ENCODE measurements at places on chromosomes 4 and X. TPM values are rescaled to one million over a fixed set of nuclear protein-coding genes. Genes with fewer than 3 reads are reported as not detected.
A peak's percentile ranks its signal among the peaks of the same experiment; 100 is the strongest.

DNA sequence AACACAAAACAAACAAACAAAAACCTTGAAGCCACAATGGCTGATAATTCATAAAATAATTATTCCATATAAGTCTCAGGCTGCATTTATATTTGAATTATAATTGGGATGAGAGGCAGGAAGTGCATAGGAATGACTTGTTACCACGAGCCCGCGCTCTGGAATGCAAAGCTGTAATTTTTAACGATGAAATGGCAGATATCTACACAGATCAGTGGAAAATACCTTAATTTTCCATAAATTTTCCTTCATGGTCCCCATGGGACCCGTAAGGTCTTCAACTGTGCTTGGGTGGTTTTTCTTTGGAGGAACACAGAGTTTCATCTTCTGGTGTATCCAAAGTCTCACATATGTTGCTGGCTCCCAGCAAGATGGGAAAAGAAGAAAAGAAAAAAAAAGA lies 226.8 kb downstream of the SHOX start:
- peaks cover 8% of the 10 kb centered on the region for H3K4me1 ChIP-seq
- peaks cover 6% of the 10 kb centered on the region for H3K27me3 ChIP-seq
- H3K27ac ChIP-seq: peak overlapping the region; percentile 30
- H3K4me3 ChIP-seq: no peak overlapping the region

GRCh38 chr4:31411565-31411964 lies 691.4 kb downstream of the PCDH7 start:
- no peak overlapping the region for H3K4me3 ChIP-seq
- DNase-seq: no peak
- H3K27me3 ChIP-seq: no peaks in the 10 kb centered on the region
- no peak overlapping the region for H3K27ac ChIP-seq
- H3K4me1 ChIP-seq: peaks cover 5% of the 10 kb centered on the region

GRCh38 chrX:10087391-10087790 lies 69.4 kb upstream of the CLCN4 start:
- H3K4me1 ChIP-seq: peaks cover 10% of the 10 kb centered on the region
- no peaks in the 10 kb centered on the region for H3K27me3 ChIP-seq
- no peak overlapping the region for H3K27ac ChIP-seq
- DNase-seq: no peak
- H3K36me3 ChIP-seq: peaks cover 15% of the 10 kb centered on the region

DNA sequence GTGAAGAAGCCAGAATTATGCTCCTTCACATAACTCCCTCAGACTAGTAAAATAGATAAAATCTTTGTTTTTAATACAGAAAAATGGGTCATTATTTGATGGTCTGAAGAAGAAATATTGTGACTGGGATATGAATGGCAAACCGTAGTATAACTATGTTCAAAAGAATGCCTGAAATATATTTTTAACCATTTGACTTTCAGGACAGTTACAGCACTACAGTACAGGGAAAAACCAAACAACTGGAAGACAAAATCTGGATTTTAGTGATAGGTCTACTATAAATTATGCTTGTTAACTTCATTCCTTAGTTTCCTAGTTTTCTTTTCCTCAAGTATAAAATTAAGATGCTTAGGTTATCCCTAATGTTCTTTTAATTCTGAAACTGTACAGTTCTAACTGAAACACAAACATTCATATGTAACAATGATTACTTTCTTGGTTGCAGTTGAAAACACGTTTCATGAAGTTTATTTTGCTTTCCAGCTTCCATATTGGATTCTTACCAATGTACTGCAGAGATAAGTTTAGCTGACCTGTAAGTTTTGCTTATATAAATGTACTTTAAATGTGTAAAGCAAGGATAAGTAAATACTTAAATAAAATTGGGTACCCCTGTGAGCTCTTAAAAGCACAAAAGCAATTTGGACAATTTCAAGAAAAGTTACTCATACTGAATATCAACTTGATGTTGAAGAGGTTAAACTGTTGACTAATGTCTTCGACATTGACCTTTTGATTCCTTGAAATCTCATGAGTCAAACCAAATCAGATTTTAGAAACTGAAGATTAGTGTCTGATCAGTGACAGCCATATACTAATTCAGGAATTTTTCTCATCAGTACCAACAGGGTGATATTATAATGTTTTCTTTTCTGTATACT lies 895 bp downstream of the AFP start:
- H3K4me1 ChIP-seq: no peaks in the 10 kb centered on the region
- no peak for DNase-seq
- no peak overlapping the region for H3K27ac ChIP-seq

DNA sequence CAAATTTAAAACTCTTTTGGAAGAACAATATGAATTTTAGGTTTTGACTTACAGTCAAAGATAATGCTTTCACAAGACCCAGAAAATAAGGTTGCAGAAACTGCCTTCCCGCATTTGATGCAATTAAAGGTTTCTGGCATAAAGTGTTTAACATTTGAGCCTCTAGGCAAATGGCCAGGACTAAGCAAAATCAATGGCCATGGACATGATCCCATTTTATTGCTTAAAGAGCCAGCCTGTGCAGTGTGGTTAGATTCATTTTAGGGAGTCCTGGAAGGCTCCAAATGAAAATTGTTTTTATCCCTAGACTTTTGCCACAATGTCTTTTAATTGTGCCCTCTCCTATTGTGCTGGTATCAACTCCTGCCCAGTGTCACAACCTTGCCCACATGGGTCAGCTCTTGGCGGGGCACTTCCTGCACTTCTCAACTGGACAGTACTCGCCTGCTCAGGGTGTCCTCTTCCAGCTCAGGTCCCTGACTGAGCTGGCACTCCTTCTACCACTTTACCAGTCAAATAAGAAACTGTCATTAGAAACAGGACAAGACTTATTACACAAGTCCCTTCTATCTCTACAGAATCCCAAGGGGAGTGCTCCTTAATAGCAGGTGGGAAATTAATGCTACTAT lies 208.4 kb upstream of the NPY2R start:
- peaks cover 6% of the 10 kb centered on the region for H3K27me3 ChIP-seq
- H3K36me3 ChIP-seq: no peaks in the 10 kb centered on the region
- DNase-seq: no peak

Gene BMP3
- 0.07 TPM for total RNA-seq

Gene SRPX2
- total RNA-seq: 13.7 TPM

DNA sequence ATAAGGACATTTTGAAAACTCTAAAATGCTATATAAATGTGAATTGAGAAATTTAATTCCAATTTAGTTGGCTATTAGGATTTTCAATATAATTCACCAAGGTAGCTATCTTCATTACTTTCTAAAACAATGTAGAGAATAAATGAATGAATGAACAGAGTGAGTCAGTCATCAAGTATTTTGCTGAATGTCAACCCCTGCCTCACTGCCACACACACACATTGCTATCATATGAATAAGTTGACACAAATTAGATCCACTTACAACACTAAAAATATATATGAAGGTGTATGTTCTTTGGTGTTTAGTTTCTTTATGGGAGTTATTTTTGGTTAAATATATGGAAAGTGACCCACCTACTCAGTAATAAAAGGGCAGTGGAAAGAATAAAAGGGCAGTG lies 141.4 kb upstream of the SMIM10 start:
- no peak overlapping the region for H3K4me3 ChIP-seq
- no peaks in the 10 kb centered on the region for H3K27me3 ChIP-seq
- peaks cover 7% of the 10 kb centered on the region for H3K36me3 ChIP-seq
- H3K4me1 ChIP-seq: no peaks in the 10 kb centered on the region
- no peak overlapping the region for H3K27ac ChIP-seq

DNA sequence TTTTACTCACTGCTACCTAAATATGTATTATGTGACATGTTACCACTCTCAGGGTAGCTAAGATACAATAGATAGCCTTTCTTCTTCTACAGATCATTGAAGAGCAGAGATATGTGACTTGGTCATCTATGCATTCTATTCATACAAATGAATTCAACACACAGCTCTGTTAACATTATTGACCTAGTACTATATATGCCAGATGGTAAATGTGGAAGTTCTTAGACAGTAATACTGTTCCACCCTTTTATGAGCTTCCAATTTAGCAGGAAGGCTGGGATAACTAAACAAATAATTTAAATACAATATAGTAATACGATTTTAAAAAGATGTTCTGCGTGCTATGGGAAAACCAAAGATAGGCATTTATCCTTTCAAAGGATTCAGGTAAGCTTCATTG lies 76.0 kb downstream of the SYTL5 start:
- no peaks in the 10 kb centered on the region for H3K36me3 ChIP-seq
- no peaks in the 10 kb centered on the region for H3K27me3 ChIP-seq
- H3K27ac ChIP-seq: no peak overlapping the region
- no peak for DNase-seq
- peaks cover 11% of the 10 kb centered on the region for H3K4me1 ChIP-seq
- no peak overlapping the region for H3K4me3 ChIP-seq

GRCh38 chr4:42618023-42618422 lies 38.9 kb downstream of the ATP8A1 start:
- no peaks in the 10 kb centered on the region for H3K27me3 ChIP-seq
- no peaks in the 10 kb centered on the region for H3K36me3 ChIP-seq
- no peak overlapping the region for H3K27ac ChIP-seq
- DNase-seq: no peak
- no peaks in the 10 kb centered on the region for H3K4me1 ChIP-seq
- no peak overlapping the region for H3K4me3 ChIP-seq

DNA sequence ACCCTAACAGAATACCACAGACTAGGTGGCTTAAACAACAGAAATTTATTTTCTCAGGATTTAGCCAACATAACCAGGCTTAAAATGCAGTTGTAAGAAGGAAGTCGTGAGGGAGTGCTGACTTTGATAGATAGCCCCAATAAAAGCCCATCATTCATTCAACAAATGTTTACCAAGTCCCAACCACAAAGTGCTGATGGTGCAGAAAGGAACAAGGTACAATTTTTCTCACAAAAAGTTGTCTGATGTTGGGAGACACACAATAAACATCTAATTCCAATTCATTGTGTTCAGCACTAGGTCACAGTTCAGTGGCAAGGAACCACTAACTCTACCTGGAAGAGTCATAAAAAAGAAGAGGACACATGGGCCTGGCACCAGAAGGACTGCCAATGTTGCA lies 42.2 kb downstream of the AKAP4 start:
- no peak overlapping the region for H3K27ac ChIP-seq
- no peaks in the 10 kb centered on the region for H3K27me3 ChIP-seq
- peaks cover 4% of the 10 kb centered on the region for H3K4me1 ChIP-seq
- DNase-seq: no peak
- H3K36me3 ChIP-seq: no peaks in the 10 kb centered on the region

DNA sequence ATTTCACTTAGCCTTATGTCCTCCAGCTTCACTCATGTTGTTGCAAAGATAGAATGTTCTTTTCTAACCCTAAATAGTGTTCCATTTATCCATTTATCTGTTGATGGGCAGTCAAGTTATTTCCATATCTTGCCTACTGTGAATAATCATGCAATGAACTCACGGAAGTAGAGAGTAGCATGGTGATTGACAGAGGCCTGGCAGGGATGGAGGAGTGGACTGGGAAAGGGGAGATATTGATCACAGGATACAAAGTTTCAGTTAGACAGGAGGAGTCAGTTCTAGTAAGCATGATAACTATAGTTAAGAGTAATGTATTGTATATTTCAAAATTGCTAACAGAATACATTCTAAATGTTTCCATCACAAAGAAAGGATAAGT lies 10.3 kb upstream of the CLNK start:
- DNase-seq: no peak
- H3K4me3 ChIP-seq: no peak overlapping the region
- H3K36me3 ChIP-seq: no peaks in the 10 kb centered on the region
- H3K27ac ChIP-seq: no peak overlapping the region
- H3K27me3 ChIP-seq: no peaks in the 10 kb centered on the region

Gene BEX2
- total RNA-seq: 29.8 TPM

GRCh38 chrX:131746491-131746968 lies 202.7 kb downstream of the OR13H1 start:
- no peak for DNase-seq
- H3K36me3 ChIP-seq: peaks cover 52% of the 10 kb centered on the region
- H3K27ac ChIP-seq: no peak overlapping the region
- no peaks in the 10 kb centered on the region for H3K4me1 ChIP-seq
- no peaks in the 10 kb centered on the region for H3K27me3 ChIP-seq

DNA sequence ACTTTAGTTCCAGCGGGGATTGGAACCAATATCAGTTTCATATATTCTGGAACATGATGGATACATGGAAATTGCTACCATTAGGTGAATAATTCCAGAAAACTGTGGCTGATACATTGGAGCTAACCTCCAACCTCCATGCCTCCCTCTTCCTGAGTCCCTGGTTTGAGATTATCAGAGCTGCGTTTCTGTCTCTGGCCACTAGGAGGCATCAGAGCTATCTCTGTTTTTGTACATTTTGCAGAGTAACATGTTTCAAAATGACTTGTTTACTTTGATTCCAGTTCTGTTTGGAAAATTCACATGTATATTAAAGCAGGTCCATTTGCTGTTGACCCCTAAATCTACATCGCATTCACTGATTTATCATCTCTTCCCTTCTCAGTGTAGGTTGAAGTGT lies 2.4 kb upstream of the RAB40AL start:
- H3K4me3 ChIP-seq: no peak overlapping the region
- H3K27me3 ChIP-seq: no peaks in the 10 kb centered on the region
- DNase-seq: no peak
- H3K27ac ChIP-seq: no peak overlapping the region
- no peaks in the 10 kb centered on the region for H3K4me1 ChIP-seq
- no peaks in the 10 kb centered on the region for H3K36me3 ChIP-seq

DNA sequence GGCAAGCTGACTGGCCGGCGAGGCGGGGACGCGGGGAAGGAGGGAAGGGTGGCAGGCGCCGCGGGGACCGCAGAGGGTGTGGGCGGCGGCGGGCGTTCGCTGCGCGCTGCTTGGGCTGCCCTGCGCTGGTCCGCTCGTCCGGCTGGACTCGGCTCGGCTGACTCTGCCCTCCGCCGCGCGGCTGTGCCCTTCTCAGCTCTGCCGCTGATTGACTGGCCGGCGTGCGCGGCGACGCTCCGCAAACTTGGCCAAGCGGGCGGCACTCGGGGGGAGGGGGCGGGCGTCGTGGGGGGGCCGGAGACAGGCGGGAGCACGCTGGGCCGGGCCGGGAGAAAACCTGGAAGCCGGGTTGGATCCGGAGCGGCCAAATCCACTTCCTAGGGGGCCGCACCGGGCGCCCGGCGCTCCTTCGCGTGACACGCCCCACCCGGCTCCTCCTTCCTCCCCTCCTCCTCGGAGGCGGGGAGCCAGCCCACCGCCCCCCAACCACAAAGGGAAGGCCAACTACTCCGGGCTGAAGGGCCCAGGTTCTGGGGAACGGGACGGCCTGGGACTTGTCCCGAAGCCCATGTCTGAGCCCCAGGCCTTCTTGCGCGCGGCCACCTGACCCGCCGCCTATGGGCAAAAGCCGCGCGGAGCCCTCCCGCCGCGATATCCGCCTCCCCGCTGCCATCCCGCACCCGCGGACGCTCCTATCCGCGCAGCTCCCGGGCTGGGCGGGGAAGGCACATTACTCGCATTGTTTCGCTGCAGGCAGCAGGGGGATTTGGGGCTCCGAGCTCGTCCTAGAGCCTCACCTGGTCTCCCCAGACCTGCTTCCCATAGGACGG lies at the start of gene GPC4:
GPC4 (minus strand) TSS at position 214 of the 830 bp plus-strand sequence. CDS start 524 bp downstream, outside the sequence.
- DNase-seq: peak; percentile 73
- peaks cover 48% of the 10 kb centered on the region for H3K4me1 ChIP-seq
- peak within 1 kb of the TSS; percentile 90 for H3K4me3 ChIP-seq
- no peaks in the 10 kb centered on the region for H3K36me3 ChIP-seq

- no peaks in the 10 kb centered on the region for H3K27me3 ChIP-seq
- H3K36me3 ChIP-seq: peaks cover 28% of the 10 kb centered on the region
- no peak overlapping the region for H3K27ac ChIP-seq
- DNase-seq: no peak
Measured at GRCh38 chr4:73152893-73153292, 83.4 kb upstream of the COX18 start.

All from mesothelial cell of epicardium (in vitro differentiated cells).